Stimulated activated CD4-positive, alpha-beta T cell treated with anti-CD3 and anti-CD28 coated beads, Interleukin-1b, Interleukin-23, amount 100 ng/mL, for 24 hours (primary cell): ENCODE measurements at places on chromosomes 13 and 19.

GRCh38 chr13:36207672-36208071 is 6.7 kb downstream of the SOHLH2 start:
- no peak for DNase-seq

GRCh38 chr13:94163535-94163934 is 315.9 kb downstream of the DCT start:
- DNase-seq: no peak

DNA sequence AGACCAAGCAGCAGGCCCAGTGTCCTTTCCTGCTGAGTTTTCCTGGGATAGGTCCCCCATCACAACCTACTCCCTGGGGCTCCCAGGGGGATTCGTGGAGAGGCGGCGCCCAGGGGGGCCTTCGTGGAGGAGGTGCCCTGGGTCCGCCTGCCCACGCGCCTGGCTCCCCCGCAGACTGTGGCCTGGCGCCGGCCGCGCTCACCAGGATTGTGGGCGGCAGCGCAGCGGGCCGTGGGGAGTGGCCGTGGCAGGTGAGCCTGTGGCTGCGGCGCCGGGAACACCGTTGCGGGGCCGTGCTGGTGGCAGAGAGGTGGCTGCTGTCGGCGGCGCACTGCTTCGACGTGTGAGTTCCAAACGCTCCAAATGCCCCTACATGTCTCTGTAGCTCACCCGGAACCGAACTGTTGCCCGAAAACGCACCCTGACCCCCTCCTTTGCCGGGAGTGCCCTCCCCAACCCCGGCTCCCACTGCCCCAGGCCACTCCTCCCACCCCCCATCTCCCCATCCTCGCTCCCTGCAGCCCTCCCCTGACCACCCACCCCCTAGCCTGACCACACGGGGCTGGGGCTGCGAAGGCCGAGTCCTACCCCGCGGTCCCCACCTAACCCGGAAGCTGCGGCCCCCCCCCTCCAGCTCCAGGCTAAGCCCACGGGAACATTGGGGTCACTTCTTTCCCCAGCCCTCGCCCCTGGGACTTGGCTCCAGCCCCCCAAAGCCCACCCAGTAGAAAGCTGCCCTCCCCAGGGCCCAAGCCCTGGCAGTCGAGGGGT is 3.3 kb downstream of the TIMM13 start:
- DNase-seq: no peak

GRCh38 chr13:51912511-51913225 is 50.9 kb downstream of the CCDC70 start:
- DNase-seq: no peak

GRCh38 chr13:60759499-60759898 is 362.5 kb downstream of the TDRD3 start:
- DNase-seq: no peak

DNA sequence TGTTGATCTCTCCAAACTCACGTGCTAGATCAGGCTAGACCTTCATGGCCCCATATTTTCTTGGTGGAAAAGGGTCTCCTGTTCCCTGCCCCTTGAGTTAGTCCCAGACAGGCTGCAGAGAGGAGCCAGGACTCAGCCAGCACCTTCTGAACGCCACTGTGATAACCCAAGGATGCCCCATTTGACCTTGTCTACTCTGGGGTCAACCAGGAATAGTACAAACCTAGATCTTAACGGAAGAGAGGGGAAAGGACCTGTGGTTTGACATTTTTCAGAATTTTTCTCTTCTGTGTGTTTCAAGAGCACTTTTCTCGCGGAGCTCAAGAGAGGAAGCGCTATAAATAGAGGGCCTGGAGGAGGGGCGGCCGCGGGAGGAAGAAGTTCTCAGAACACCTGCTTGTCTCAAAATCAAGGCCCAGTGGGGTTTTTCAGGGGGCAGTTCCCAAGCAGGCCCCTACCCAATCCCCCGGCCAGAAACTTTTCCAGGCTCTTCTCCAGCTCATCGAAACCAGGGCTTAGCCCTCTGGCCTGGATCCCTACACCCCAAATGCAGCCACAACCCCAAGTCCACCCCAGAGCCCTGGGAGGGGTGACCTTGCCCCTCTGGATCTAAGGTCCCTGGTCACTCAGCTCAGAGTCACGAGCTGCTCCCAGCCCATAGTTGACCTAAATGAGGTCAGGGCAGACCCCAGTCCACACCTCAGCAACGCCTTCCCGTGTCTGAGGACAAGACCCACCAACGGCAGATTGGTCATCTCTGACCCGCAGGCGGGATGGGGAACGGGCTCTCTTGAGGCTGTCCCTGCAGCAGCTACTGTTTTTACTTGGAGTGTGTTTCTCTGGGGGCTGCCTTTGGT is 75.6 kb upstream of the TM9SF2 start:
- no peak for DNase-seq

DNA sequence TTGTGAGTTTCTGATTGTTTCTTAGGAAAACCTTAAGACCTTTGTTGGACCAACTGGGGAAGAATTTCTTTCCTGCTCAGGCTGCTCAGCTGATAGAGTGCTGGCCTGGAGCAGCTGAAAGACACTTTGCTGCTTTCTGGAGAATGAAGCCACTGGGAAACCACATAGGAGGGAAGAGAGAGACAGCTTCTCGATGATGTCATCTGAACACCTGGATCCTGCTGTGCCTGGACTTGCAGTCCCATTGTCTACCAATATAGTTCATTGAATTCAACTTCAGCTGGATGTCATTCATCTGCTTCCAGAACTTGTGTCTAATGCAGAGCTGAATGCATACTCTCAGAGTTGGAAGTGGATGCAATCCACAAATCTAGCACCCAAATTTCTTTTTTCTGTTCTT is 34.3 kb upstream of the TSHZ3 start:
- no peak for DNase-seq

DNA sequence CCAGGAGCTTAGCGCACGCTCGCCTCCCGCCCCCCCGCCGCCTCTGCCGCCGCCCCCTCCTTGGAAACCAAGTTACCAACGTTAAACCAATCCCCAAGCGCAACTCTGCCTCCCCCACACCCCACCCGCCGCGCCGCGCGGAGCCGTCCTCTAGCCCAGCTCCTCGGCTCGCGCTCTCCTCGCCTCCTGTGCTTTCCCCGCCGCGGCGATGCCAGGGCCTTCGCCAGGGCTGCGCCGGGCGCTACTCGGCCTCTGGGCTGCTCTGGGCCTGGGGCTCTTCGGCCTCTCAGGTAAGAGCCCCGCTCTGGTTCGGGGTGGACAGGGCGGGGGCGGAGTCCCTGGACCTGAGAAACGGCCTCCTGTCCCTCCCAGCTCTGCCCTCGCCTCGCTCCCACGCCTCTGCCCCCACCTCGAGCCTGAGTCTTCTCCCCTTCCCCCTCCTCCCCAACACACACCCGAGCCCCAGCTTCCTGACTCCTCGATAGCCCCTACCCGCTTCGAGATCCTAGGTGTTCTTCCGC is at the start of gene ICAM5:
TSS of gene ICAM5 (plus strand) at position 117 of the 521 bp plus-strand sequence. CDS start at position 209, 92 bp downstream.
- no peak for DNase-seq

DNA sequence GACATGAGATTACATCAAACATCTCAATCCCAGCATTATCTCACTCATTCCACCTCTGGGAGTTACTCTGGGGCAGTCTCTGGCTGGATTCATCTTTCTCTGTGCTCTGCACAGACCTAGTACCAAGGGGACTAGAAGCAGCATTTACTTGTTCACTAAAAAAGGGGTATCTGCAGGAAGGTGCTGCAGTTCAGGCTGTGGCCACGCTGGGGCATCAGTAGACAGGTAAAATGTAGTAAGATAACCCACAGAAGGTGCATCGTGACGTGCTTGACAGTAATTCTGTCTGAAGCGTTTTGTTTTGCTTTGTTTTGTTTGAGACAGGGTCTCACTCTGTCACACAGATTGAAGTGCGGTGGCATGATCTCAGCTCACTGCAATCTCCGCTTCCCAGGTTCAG is 29.3 kb downstream of the ZNF564 start:
- DNase-seq: no peak
